ENCODE measurements at places on chromosomes 7 and 10.

- peak; percentile 21 for DNase-seq
- H3K27ac ChIP-seq, result no peak overlapping the region
- H3K4me1 ChIP-seq, result no peaks in the 10 kb centered on the region
- no peaks in the 10 kb centered on the region for H3K36me3 ChIP-seq
- H3K27me3 ChIP-seq, result no peaks in the 10 kb centered on the region
Measured at GRCh38 chr10:16649757-16650156, 128.1 kb upstream of the C1QL3 start.

DNA sequence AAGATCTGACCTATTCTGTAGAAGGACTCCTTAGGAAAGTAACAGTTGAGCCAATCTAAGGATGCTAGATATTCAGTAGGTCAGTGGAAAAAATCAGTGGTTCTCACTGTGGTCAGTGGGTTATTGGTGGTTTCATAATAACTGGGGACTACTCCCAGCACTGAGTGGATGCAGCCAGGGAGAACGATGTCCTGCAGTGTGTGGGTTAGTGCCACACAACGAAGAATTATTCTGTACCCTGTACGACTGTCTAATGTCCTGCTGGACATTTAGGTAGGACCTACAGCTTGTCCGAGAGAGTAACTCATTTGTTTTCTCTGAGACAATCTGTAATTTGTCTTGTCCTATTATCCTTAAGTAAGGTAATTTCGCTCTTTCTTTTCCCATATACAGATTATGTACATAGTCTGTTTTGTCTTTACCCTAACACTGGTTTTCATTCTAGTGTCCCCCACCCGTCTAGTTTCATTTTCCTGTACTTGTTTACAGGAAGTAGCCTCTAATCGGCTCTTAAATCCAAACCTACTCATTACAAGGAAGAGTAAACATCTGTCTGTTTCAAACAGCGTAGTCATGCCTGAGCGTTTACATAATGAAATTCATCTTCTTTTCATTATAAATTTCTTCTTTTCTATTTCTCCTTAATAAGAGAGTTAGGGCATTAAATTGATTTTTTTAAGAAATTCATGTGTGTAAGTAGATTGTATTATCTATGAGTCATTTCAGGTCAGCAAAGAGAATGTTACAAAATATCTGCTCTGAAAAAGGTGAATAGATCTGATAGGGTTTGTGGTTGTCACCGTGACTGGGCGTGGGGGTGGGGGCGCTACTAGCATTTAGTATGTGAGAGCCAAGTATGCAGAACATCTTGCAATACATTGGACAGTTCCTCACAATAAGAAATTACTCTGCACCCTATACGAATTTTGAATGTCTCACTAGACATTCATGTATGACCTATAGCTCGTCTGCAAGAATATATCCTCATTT is 8.3 kb upstream of the ZC3HAV1L start:
- no peak overlapping the region for H3K27ac ChIP-seq
- H3K27me3 ChIP-seq, result no peaks in the 10 kb centered on the region
- DNase-seq, result peak; percentile 79
- peaks cover 5% of the 10 kb centered on the region for H3K36me3 ChIP-seq
- H3K4me3 ChIP-seq, result no peak overlapping the region
- no peaks in the 10 kb centered on the region for H3K4me1 ChIP-seq

- peaks cover 1% of the 10 kb centered on the region for H3K4me1 ChIP-seq
- H3K4me3 ChIP-seq, result no peak overlapping the region
- DNase-seq, result peak; percentile 4
- H3K27ac ChIP-seq, result no peak overlapping the region
- H3K36me3 ChIP-seq, result peaks cover 6% of the 10 kb centered on the region
Measured at GRCh38 chr10:15857107-15857575, 3.2 kb downstream of the MINDY3 start.

- H3K4me1 ChIP-seq, result peaks cover 8% of the 10 kb centered on the region
- no peak overlapping the region for H3K27ac ChIP-seq
- H3K4me3 ChIP-seq, result peak overlapping the region; percentile 32
- DNase-seq, result no peak
Measured at GRCh38 chr10:59360605-59361405, 1.5 kb downstream of the FAM13C start.

DNA sequence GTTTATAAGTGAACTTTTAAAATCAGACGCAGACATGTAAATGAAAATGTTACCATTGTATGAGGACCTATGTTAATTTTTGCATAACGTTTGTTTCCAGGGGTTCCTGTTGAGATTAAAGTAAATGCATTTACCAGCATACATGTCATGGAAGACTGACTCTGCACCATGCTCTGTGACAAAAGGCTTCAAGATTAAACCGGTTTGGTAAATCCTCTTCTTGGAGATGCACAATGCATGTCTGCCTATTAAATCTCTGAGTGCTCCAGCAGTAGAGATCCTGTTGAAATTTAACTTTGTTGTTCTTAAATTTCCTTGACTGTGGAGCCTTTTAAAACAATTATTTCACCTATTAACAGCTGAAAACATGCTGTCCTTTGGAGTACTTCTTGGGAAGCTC is 36.5 kb upstream of the JAZF1 start:
- H3K27me3 ChIP-seq, result no peaks in the 10 kb centered on the region
- no peaks in the 10 kb centered on the region for H3K36me3 ChIP-seq
- no peak overlapping the region for H3K27ac ChIP-seq
- H3K4me3 ChIP-seq, result no peak overlapping the region

- no peak for DNase-seq
- no peaks in the 10 kb centered on the region for H3K4me1 ChIP-seq
- H3K4me3 ChIP-seq, result no peak overlapping the region
- H3K36me3 ChIP-seq, result no peaks in the 10 kb centered on the region
- H3K27me3 ChIP-seq, result peaks cover 2% of the 10 kb centered on the region
- H3K27ac ChIP-seq, result no peak overlapping the region
Measured at GRCh38 chr7:56121440-56121839, 5.2 kb upstream of the NUPR2 start.

DNA sequence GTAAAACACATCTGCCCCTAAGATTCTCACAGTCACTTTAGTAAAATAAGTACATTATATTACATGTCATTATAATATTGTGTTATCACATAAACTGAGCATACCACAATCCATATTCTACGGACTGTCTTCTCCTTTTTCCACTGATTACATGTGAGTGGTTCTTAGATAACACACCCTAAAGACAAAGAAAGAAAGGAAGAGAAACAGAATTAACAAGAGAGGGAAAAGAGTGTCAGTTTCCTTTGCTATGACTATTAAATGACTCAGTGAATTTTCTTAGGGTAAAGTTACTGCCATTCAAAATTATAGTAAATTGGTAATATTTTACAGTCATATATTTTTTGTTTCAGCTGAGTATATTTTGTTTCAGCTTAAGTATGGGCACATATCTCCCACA is 268.3 kb downstream of the TWIST1 start:
- DNase-seq, result no peak
- H3K36me3 ChIP-seq, result no peaks in the 10 kb centered on the region
- H3K4me1 ChIP-seq, result no peaks in the 10 kb centered on the region
- no peaks in the 10 kb centered on the region for H3K27me3 ChIP-seq
- no peak overlapping the region for H3K27ac ChIP-seq

- peaks cover 68% of the 10 kb centered on the region for H3K36me3 ChIP-seq
- H3K4me1 ChIP-seq, result no peaks in the 10 kb centered on the region
- H3K4me3 ChIP-seq, result no peak overlapping the region
- no peaks in the 10 kb centered on the region for H3K27me3 ChIP-seq
Measured at GRCh38 chr10:129933456-129934092, 30.5 kb downstream of the EBF3 start.

DNA sequence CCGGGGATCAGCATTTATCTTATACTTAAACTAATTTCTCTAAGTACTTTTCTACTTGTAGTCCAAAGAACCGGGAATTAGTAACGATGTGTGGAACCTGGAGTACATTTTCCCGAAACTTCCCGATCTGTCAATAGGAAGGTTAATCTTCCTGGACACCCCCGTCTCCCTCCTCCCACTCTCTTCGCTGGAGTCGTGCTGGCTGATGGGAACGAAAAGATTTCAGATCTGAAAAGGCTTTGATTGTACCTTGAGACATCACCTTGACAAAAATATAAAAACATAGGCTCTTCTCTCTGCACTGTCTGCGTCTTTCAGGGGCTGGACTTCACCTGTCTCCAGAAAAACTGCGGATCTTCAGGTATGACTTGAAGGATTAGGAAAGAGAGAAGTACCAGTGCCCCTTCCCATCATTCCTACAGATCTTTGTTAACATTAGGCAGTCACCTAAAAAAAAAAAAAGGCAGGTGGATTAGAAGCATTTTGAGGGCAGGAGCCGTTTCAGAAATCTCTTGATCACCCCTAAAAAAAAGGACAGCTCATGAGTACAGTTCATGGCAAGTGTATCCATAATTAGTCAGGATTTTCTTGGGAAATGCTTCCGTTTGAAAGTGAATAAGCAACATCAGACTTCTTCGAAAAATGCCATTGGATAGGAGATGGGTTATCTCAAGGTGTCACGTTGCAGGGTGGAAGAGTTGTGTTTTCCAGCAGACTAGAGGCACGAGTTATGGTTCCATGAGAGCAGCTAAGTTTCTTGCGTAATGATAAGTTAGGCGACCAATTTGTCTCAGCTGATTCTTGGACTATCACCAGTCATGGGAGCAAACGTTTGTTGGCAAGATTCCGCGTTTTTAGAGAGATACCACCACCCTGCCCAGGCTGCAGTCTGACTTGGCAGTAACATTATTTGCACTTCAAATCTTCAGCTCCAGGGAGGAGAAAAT is 7.8 kb upstream of the BAMBI start:
- no peaks in the 10 kb centered on the region for H3K36me3 ChIP-seq
- peaks cover 68% of the 10 kb centered on the region for H3K27me3 ChIP-seq
- H3K4me1 ChIP-seq, result peaks cover 5% of the 10 kb centered on the region

DNA sequence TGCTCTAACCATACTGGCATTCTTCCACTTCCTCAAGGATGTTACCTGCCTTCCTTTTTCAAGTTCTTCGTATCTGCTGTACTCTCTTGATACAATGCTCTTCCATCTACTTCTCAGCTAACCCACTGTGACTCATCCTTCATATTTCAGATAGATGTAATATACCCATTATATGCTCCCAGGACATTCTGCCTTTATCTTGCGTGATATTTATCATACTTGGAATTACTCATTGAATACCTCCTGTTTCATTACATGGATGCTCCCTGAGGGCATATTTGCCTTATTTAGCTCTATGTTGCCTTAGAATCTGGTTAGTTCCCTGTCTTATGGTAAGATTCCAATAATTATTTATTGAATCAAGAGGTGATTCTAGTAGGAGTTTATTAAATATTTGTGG is 706.4 kb downstream of the SORCS3 start:
- H3K4me1 ChIP-seq, result no peaks in the 10 kb centered on the region
- H3K27ac ChIP-seq, result no peak overlapping the region
- DNase-seq, result no peak
- no peak overlapping the region for H3K4me3 ChIP-seq
- no peaks in the 10 kb centered on the region for H3K27me3 ChIP-seq

GRCh38 chr10:71301371-71301916 is 17.6 kb upstream of the SLC29A3 start:
- H3K4me3 ChIP-seq, result no peak overlapping the region
- no peak overlapping the region for H3K27ac ChIP-seq
- H3K4me1 ChIP-seq, result no peaks in the 10 kb centered on the region
- DNase-seq, result no peak
- H3K36me3 ChIP-seq, result no peaks in the 10 kb centered on the region

DNA sequence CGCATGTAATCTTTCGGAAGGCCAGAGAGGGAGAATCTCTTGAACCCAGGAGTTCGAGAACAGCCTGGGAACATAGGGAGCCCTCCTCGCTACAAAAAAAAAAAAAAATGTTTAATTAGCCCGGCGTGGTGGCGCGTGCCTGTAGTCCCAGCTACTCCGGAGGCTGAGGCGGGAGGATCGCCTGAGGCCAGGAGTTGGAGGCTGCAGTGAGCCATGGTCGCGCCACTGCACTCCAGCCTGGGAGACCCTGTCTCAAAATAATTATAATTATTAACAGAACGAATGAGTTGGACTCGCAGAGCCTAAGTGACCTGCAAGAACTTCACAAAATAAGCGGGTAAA is 794 bp downstream of the PCGF6 start:
- DNase-seq, result no peak
- no peak overlapping the region for H3K27ac ChIP-seq
- peaks cover 30% of the 10 kb centered on the region for H3K36me3 ChIP-seq
- no peaks in the 10 kb centered on the region for H3K27me3 ChIP-seq
- peak overlapping the region; percentile 81 for H3K4me3 ChIP-seq

DNA sequence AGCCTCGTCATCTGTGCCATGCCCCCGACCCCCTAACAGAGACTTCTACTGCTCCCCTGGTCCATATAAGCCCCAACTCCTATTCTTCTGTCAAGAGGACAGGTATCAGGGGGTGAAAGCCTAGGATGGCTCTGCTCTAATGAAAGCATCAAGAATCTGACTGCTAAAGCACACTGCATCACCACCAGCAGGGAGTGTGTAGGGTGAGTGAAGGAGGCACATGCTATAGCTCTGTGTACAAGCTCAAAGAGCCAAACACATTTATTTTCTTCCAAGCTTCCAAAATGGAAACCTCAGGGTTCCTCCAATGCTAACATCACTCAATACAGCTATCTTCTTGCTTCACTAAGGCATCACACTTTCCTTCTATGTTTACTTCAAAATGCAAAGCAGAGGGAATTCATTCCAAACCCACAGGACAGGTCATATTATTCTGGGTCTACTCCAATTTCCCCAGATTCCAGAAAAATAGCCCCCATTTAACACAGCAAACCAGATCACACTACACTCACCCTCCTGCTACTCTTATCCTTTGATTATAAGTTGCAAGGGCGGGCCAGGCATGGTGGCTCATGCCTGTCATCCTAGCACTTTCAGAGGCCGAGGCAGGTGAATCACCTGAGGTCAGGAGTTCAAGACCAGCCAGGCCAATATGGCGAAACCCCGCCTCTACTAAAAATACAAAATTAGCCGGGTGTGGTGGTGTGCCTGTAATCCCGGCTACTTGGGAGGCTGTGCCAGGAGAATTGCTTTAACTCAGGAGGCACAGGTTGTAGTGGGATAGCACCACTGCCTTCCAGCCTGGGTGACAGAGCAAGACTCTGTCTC is 36.6 kb downstream of the RHEB start:
- H3K4me1 ChIP-seq, result no peaks in the 10 kb centered on the region
- peaks cover 17% of the 10 kb centered on the region for H3K36me3 ChIP-seq
- no peak for DNase-seq
- H3K27ac ChIP-seq, result no peak overlapping the region

GRCh38 chr10:52313256-52313932 is 687 bp upstream of the DKK1 start:
- H3K27ac ChIP-seq, result no peak overlapping the region
- DNase-seq, result peak; percentile 30
- no peaks in the 10 kb centered on the region for H3K27me3 ChIP-seq
- H3K4me1 ChIP-seq, result peaks cover 8% of the 10 kb centered on the region
